ENCODE measurements at places on chromosomes 1 and 21.

DNA sequence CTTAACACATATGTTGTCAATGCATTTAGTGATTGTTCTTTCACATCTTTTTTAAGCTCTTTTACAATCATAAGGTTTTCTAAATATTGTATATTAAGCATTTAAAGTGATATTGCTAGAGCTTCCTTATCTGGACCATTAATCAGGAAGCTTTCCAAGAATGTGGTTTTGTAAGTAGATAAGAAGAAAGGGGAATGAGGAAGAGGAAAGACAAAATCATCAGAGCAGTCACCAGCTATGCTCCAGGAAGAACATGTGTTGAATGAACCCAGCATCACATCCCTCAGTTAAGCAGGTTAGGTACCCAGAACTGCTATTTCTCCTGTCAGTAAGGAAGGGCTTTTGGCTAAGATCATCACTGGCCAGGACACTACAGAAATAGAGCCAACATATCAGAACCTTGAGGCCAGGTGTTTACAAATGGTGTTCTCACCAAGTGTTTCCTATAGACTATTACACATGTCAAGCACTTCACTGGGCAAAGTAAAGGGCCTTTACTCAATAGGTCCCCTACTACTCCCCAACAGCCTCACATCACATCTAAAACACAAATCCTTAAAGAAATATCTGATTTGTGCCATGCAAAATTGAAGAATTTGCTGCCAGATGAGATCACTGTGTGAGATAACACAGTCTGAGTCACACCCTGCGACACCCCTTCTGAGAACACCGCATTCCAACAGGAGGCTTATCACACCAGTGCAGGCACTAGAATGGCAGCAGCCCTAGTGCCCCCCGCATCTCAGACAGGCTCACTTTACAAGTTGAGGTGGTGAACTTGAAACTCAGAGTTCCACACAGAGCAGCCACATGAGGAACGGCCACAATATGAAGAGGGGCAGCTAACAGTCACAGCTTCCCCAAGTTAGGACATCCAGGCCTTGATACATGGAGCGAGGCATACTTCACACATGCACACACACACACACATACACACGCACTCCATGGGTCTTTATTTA lies 1.8 kb upstream of the SPRR2A start:
- no peak for DNase-seq

DNA sequence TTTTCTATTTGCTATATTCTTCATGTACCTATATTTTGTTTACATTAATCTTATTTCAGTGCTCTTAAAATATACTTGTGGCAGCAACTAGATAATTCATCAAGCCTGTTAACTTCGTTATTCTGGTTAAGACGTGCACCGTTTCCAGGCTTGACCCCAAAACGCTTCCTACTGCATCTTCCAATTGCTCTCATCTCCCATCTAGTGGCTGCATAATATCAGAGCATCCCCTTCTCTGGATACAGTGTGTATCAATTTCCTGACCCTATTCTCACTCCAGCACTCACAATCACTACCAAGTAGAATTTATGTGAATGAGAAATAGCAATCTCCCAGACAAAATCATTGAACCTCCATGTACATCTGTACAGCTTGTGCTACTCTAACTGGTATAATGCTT lies 1280.3 kb upstream of the B3GALT2 start:
- no peak for DNase-seq

DNA sequence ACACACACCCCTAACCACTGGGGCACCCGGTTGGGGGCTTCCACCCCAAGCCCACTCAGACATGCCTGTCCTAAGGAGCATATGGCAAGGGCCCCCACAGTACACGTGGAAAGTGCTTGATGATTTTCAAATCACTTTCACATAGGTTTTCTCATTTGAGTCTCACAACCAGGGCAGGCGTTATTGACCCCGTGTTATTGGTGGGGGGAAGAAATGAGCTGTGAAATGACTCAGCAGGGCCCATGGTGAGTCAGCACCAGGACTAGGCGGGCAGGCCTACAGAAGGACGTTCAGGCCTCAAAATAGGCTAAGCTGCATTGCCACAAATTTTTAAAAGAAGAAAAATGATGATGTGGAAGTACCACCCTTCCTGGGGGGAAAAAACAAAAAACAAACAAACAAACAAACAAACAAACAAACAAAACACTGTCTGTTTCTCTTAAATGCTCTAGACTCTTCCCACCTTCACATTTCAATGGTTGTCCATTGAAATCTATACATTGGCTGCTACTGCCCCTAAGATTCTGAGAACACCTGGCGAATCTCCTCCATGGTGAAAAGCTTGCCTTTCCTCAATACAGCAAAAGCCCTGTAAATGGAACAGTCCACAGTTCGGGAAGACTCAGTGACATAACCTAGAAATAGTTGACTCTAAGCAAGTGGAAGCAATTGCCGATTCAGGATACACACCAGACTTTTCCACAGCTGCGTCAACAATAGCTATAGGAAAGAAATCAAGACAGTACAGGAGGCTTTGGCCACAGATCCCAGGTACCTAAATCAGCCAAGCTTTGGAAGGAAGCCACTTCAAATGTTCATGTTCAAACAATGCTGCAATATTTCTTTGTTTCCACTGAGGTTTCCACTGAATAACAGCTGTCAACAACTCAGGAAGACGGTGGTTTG lies 234.7 kb downstream of the TOMM20 start:
- DNase-seq: no peak

DNA sequence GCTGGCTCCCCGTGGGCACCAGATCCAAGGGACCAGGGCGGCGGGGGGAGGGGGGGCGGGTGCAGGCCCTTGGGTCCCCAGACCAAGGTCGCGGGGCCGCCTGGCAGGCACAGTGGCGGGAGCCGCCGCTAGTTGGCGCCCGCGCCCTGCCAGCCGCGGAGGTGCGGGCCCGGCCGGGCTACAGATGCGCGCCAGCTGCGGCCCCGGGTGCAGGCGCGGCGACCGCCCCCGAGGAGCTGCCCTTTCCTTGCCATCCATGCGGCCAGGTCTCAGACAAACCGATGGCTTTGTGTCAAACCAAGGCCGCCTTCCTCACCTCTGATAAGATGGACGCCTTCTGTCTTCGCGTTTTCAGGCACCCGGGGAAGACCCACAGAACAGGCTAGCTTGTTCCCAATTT lies 2.2 kb upstream of the RUNX3 start:
- DNase-seq: peak; percentile 64

DNA sequence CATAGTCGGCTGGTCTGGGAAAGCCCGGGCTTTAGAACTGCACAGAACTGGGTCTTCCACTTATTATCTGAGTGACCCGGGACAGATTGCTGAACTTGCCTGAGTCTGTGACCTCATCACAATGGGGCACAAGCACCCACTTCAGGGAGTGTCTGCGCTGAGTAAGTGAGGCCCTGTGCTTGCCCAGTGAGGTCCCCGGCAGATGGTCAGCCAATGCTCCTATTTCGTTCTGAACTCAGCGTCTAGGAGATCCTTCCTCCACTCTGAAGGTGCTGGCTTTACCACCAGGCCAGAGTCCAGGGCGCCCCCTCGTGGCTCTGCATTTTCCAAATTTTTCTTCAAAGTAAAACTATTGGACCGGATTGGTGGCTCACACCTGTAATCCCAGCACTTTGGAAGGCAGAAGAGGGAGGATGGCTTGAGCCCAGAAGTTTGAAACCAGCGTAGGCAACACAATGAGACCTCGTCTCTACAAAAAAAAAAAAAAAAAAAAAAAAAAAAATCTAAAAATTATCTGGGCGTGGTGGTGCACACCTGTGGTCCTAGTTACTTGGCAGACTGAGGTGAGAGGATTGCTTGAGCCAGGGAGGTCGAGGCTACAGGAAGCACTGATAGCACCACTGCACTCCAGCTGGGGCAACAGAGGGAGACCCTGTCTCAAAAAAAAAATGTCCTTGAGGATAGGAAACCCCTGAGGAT lies 61.7 kb downstream of the FCRL5 start:
- DNase-seq: peak; percentile 88

- no peak for DNase-seq
Measured at GRCh38 chr1:210087058-210087457, 145.5 kb upstream of the SERTAD4 start.

DNA sequence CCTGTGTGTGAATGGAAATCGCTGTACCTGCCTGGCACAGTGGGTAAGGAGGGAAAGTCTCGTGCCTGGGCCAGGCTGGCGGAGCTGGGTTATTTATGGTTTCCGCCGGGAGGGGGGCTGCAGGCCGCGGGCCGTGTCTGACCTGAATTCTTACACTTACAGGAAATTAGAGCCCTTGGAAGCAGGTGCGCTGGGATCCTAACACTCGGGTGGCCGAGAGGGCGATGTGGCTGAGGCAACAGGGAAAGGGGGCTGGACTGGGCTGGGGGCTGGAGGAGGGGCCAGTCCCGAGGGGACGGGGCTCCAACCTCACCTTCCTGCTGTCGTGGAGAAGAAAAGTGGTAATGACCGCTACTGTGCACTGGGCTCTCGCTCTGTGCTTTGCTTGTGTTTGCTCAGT lies 109.4 kb upstream of the WNT4 start:
- no peak for DNase-seq

DNA sequence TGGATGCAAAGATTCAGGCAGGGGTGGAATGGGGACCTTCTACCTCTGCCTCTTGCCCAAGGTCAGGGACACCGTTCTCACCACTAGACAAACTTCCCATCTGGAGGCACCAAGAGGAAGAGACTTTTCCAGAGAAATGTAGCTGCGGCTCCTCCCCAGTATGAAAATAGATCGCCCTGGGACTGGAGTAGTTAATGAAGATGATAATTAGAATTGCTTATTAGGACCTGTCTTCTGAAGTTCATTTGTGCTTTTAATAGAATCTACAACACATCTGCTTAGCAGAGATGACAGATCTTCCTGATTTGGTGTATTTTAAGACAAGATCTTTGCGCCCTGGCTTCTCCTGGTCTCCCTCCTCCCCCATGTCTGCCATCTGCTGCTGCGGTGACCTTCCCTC lies 266.6 kb downstream of the KAZN start:
- no peak for DNase-seq

DNA sequence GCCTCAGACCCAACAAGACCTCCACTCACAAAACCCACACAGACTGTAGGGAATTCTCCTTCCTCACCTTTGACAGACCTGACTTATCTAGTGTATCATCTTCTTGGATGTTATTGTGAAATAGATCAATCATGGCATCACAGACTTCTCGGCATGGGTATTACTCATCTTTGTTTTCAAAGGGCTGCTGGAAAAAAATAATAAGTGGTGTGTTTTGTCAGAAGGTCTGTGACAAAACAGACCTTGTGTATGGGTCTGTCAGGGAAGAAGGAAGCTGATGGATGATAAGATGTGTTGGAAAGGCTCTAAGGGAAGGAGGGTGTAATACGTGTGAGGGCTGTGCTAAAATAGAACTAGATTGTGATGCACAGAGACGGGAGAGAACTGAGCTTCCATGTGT lies 13.9 kb upstream of the S100A7 start:
- DNase-seq: no peak

DNA sequence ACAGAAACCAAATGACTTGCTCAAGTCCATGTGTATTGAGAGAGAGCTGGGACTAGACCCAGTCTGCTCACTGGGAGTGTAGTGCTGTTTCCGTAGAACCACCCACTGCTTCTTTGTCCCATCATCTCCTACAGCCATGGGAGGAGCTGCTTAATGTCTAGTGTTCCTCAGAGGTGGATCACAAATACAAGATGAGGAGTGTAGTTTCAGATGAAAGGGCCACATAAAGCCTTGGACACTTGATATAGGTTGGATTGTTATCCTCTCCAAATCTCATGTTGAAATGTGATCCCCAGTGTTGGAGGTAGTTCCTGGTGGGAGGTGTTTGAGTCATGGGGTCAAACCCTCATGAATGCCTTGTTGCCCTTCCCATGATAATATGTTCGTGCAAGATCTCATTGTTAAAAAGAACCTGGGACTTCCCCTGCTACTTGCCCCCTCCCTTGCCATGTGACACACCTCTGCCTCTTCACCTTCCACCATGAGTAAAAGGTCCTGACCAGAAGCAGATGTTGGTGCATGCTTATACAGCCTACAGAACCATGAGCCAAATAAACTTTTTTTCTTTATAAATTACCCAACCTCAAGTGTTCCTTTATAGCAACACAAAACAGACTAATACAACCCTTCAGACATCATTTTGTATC lies 127.5 kb upstream of the DNAH14 start:
- DNase-seq: no peak

DNA sequence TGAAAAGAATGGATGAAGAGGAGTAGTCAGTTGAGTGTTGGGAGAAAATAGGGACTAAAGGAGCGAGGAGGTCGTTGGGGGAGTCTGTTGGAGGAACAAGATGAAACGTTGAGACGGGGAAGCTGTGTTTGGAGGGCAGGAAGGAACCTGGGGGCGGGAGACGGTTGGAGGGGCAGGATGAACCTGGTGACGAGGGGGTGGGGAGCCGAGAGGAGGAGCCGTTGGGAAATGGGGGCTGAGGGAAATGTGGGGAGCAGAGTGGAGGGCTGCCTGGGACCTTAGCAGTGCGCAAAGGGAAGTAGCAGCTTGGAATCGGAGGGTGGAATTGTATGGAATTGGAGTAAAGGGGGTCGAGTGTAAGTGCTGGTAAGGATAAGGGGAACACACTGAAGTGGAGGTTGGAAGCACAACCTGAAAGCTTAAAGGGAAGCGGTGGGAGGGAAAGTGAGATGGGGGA lies 630 bp downstream of the MTF2 start:
- DNase-seq: peak; percentile 23

DNA sequence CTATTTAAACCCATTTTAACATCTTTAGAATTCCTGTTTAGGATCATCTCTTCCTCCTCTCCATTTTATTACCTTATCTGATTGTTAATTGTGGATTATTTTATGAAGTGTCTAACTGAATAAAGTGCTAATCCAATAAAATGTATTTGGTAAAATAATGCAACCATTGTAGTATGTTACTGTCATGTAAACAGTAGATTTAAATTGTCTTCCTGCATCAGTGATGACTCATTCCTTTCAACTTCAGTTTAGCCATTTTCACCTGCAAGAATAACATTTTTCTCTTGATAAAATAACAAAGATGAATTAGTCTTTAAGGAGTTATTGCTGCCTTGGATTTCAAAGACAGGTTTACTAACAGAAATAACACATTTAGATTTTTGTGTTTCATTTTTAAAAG lies 5.4 kb downstream of the PPP2R5A start:
- DNase-seq: no peak

GRCh38 chr1:64470665-64471217 lies 812 bp downstream of the CACHD1 start:
- peak; percentile 15 for DNase-seq

- no peak for DNase-seq
Measured at GRCh38 chr1:241598249-241598648, 41.9 kb downstream of the CHML start.

DNA sequence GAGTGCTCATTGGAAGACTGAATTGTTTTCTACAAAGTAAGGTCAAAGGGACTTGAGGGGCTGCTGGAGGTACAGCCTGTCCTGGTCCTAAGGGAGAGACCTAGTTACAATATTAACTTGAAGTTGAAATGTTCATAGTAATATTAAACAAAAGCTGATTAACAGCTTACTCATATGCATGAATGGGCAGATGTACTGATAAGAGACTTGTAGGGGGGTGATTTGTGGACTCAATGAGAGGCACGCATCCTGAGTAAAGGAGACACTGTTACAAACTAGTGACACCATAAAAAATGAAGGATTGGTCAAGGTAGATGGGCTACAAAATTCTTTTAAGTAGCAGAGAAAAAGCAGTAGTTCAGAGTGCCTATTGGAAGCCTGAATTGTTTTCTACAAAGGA lies 2.7 kb downstream of the HSD11B1 start:
- DNase-seq: no peak

- DNase-seq: no peak
Measured at GRCh38 chr1:30649321-30649991, 73.9 kb downstream of the MATN1 start.

- DNase-seq: no peak
Measured at GRCh38 chr1:218350801-218351266, 5.7 kb downstream of the TGFB2 start.

- no peak for DNase-seq
Measured at GRCh38 chr1:229370601-229371021, 27.8 kb upstream of the CCSAP start.
